ENCODE measurements at places on chromosomes 7 and 10. TPM values are rescaled to one million over a fixed set of nuclear protein-coding genes. Genes with fewer than 3 reads are reported as not detected.

DNA sequence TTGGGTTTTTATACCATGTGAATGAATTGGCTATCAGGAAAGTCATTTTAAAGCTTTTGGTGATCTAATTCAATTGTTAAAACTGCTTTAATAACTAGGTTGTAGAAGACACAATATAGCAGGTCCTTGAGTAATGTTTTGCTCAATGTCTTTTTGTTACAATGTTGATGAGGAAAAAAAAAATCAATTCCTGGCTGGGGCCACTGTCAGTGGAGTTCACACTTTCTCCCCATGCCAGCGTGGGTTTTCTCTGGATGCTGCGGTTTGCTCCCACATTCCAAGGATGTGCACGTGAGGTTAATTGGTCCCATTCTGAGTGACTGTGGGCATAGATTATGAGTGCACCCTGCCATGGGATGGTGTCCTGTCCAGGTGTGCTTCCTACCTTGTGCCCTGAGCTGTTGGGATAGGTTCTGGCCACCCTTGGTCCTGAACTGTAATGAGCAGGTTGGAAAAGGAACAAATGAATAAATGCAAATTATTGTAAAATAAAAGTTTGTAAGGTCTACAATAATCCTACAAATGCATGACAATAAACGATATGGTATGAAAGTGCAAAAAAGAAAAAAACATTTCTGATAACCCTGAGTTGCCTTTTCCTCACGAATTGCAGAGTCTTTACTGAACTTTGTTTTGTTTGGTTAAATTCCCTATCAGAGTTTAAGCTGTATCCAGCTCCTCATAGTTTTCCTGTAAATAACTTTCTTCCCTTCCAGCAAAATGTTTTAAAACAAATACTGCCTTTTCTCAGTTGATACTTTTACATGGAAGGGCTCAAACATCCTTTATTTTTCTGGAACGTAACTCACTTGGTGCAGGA, 62.7 kb downstream of the AKR1C4 start:
- no peak for DNase-seq

GRCh38 chr10:95242581-95243317, 48.1 kb downstream of the PDLIM1 start:
- DNase-seq = no peak

- DNase-seq = no peak
Observed at GRCh38 chr7:8208816-8209215, 53.2 kb downstream of the ICA1 start.

GRCh38 chr10:127715249-127715648, 21.7 kb upstream of the FOXI2 start:
- no peak for DNase-seq

DNA sequence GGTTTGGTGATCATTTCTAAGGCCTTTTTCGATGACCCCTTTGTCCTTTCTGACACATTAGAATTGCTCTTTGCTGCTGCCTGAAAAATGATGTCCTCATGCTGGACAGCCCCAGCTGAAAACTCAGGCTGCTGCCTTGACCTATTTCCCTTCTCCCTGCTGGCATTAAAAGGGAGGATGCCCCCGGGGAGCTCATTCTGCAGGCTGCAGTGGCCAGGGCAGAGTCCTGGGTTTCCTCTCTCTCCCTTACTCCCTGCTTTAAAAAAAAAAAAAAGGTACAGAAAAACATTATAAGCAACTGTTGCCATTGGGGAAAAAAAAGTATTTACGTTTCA, 35.4 kb downstream of the LRRC4 start:
- no peak for DNase-seq

GRCh38 chr7:66699998-66700397, 40.5 kb upstream of the RABGEF1 start:
- no peak for DNase-seq

CYP26C1 gene
- total RNA-seq = not detected

MLXIPL gene
- total RNA-seq = 114 TPM

GAD2 gene
- not detected for total RNA-seq

DLG5 gene
- 40.6 TPM for total RNA-seq

CREB5 gene
- total RNA-seq = 17.0 TPM

All from Peyer's patch (tissue), 4 donors.